GM10248 (cell line): ENCODE measurements at places on chromosomes 3 and 15.

DNA sequence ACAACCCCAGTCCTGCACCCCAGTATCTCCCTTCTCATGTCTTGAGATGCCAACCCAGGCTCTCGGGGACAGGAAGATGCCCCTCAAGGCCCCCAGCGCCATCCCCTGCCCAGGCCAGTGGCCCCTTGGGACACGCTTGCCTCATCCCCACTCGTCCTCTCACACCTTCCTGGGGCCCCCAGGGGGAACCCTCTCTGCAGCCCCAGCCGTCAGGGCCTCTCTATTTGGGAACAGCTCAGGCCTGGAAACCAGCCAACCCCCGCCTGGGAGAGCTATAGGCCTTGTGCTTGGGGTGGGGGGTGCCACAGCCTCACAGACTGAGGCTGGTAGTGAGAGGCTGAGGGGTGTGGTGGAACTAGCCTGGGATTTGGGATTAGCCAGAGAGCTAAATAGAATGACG, 7.8 kb downstream of the LINGO1 start:
- DNase-seq, result no peak

DNA sequence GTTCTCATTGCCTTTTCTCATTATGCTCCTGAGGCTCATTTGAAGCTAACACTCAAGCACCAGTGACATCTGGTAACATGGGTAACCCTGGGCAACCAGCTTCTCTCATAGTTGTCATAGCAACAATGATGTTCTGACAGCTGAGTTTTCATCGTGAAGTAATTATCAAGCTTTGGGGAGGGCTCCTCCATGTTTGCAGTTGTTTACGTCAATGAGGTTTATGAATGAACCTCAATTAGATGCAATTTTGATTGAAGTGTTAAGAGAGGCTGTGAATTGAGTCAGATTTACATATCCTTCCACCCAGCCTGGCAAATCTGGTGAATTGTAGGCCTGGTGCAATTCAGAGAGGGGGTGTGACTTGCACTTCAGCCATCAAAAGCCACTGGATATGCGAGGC, 119.3 kb upstream of the CHD2 start:
- no peak for DNase-seq

DNA sequence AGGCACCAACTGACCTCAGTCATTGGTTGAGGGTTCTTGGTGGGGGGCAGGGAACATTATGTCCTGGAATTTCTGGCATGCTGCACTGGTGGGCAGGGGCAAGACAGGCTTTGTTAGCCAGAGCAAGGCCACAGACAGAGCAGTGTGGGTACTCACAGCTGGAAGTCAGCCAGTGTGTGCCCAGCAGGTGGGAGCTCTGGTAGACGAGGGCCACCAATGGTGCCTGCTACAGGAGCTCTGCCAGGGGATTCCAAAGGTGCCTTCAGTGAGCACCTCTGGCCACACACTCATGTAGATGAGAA, 31.3 kb downstream of the CYP8B1 start:
- no peak for DNase-seq

- no peak for DNase-seq
Measured at GRCh38 chr3:115347737-115348136, 200.6 kb upstream of the ZBTB20 start.

DNA sequence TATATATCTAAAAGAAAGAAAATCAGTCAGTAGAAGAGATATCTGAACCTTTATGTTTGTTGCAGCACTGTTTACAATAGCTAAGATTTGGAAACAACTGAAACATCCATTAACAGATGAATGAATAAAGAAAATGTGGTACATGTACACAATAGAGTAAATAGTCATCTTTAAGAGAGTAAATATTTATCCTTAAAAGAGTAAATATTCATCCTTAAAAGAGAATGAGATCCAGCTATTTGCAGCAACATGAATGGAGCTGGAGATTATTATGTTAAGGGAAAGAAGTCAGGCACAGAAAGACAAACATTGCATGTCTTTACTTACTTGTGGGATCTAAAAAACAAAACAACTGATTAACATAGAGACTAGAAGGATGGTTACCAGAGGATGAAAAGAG, 197.0 kb upstream of the CBLB start:
- no peak for DNase-seq

- DNase-seq, result no peak
Measured at GRCh38 chr3:139414608-139415224, 25.3 kb upstream of the COPB2 start.

DNA sequence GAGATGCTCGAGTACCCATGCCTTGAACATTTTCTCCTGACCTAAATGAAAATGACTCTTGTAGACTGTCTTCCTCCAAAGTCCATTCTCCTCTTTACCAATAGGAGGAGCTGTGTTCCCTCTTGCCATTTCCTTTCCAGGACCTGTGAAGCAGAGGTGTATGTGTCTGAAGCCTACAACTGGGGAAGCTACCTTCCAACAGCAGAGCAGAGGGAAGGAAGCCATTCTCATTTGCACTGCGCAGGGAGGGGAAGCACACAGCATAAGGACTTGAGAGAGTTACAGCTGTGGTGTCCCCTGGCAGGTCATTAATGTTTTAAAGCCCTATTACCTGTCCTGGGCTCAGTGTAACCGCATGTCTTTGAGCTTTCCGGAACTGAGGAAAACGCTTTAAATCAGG, 38.7 kb downstream of the HSPBAP1 start:
- DNase-seq, result peak; percentile 58

GRCh38 chr3:40358454-40358853, 28.5 kb upstream of the ENTPD3 start:
- no peak for DNase-seq

GRCh38 chr15:32943711-32944110, 225.9 kb downstream of the GREM1 start:
- DNase-seq, result no peak

DNA sequence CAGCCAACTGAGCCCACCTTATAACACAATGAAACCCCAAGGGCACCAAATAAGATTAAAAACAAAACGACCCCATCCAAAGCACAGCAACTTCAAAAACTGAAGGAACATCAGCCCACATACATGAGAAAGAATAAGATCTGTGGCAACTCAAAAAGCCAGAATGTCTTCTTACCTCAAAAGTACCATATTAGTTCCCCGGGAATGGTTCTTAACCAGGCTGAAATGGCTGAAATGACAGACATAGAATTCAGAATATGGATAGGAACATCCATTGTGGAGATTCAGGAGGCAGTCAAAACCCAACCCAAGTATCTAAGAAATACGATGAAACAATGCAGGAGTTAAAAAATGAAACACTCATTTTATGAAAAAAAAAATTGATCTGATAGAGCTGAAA, 222.3 kb downstream of the SCAPER start:
- DNase-seq, result no peak

GRCh38 chr15:92161039-92161670, 232.5 kb upstream of the ST8SIA2 start:
- DNase-seq, result peak; percentile 59

DNA sequence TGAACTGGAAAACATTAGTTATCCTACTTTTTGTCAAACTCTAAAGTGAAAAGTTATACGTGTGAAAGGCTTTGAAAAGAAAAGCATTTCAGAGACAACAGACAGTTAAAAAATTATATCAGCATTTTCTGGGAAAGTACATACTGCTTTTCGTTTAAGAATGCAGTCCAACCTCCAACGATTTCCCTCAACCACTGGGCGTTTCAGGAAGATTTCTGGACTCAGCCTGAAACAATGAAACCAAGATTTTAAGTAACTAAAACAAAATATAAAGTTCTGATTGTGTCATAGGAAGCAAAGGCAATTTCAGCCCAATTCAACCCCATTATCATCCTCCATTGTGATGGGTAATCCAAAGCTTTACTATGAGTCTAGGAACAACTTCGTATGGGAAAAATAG, 110.7 kb downstream of the PLD1 start:
- DNase-seq, result no peak

DNA sequence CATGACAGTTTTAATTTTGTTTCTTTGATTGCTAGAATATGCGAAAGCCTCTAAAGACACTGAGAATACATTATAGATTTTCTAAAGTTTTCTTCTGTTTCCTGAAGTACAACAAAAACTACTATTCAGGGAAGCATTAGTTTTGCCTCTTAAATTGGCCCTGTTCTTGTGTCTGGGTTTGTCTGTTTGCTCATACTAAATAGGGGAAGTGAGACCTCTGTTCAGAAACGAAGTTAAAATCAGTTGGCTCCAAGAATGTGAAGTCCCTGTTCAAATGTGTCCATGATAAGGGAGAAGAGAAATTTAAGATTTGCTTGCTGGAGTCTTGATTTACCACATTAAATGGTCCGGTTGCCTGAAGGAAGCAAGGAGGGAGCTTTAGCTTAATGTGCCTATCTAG, 327.3 kb upstream of the GBE1 start:
- DNase-seq, result peak; percentile 8

DNA sequence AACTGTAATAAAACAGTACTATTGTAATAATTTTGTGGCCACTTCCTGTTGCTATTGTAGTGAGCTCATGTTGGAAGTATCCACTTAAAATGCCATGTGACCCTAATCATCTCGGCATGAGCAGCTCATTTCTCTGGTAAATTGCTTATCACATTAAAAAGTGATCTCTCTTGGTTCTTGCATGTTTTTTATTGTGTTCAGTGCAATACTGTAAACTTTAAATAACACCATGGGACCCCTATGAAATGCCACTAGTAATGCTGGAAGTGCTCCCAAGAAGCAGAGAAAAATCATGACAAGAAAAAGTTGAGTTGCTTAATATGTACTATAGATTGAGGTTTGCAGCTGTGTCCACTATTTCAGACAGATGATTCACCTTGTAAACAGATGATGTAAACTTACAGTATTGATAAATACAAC, 45.6 kb downstream of the NMD3 start:
- no peak for DNase-seq

GRCh38 chr3:133158686-133159085, 120.5 kb downstream of the TMEM108 start:
- DNase-seq, result no peak

DNA sequence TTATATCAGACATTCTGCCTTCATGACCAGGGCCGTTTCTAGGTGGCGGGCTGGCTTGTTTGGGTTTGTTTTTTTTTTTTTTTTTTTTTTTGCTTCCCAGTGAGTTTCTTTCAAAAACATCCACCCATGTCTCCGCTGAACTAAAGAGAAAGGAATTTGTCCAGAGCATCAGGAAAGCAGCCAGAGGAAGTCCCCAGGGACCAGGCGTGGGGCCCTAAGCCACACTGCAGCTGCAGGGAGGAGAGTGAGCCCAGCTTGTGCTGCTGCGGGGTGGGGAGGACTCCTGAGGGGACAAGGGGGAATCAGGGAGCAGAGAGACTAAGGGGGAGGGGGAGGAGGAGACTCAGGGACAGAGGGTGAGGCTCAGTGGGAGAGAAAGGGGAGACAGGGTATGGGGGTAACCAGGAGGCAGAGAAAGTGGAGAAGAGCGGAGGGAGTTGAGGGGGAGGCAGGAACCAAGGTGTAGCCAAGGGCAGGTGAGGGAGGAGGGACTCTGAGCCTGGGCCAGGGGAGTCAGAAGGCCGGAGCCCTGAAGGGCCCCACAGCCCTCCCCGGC, 49.5 kb downstream of the CYP11A1 start:
- no peak for DNase-seq

- DNase-seq, result no peak
Measured at GRCh38 chr15:65094294-65094995, 17.9 kb downstream of the KBTBD13 start.

DNA sequence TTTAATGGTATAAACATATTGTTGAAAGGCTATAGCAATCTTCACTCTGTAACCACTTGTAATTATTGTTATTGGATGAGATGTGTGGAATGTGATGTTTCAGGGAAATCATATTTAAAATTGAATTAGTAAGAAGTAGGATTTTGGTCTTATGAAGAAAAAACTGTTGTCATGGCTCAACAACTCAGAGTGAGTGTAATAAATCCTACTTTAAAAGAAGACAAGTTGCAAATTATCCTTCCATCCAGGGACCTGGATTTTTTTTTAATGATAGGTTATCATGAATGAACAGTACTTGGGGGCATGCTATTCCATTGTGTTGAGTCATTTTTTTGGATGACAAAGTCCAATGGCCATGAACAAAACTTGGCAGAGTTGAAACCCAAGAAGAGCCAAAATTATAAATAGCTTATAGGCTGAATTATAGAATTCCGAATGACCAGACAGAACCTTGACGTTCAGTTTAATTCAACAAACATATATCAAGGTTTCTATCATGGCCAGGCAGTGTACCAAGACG, 625.5 kb upstream of the ZNF717 start:
- no peak for DNase-seq

DNA sequence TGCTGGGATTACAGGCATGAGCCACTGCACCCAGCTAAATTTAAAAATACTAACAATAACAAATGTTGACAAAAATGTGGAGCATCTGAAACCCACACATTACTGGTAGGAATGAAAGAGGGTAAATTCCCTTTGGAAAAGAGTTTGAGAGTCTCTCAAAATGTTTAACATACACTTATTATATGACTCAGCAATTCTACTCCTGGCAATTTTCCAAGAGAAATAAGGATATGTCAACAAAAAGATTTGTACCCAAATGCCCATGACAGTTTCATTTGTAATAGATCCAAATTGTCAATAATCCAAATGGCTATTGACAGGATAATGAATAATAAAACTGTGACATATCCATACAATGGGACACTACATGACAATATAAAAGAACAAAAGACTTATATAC, 9.0 kb downstream of the HCLS1 start:
- DNase-seq, result no peak

GRCh38 chr3:25287291-25287884, 140.7 kb upstream of the RARB start:
- DNase-seq, result no peak

GRCh38 chr3:86740751-86741150, 250.2 kb downstream of the VGLL3 start:
- DNase-seq, result no peak

DNA sequence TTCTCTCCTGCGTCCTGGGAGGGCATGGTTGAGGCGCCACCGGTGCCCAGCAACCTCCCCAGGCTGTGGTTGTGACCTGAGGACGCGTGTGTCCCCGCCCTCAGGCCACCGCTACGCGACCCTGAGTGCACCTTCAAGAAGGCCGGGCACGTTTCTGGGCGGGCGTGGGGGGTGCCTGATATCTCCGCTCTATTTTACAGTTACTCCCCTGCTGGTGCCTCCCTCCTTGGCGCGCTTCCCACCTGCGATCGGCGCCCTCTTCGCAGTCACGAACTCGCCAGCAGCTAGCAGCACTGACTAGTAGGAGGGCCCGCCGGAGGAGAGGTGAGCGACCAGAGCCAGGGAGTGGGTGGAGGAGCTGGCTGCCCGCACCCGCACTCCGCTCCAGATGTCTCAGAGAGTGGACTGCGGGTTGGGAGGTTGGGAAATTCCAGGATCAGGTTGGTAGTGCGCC, 43.2 kb upstream of the POLG start:
- no peak for DNase-seq

DNA sequence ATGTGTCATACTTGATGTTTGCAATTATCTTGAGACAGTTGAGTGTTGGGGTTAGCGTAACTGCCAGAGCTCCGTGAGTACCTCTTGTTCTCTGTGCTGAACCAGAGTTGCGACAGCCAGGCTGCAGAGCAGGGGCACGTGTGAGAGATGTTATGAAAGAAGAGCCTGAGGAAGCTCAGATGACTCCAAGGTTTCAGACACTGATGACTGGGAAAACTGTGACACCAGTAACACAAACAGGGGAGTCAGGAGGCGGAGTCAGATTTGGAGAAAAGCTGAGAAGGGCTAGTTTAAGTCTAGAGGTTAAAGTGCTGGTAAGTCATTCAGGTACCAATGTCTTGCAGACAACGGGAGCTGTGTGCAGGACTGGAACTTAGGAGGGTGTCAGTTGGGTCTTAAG, 45.0 kb downstream of the BLM start:
- no peak for DNase-seq
